ENCODE measurements at places on chromosomes 16 and 17. TPM values are rescaled to one million over a fixed set of nuclear protein-coding genes. Genes with fewer than 3 reads are reported as not detected.

MEIOC gene
- 0.25 TPM for total RNA-seq

DNASE1L2 gene
- total RNA-seq, result 1.5 TPM

SDR42E2 gene
- under 0.01 TPM for total RNA-seq

CPSF4L gene
- not detected for total RNA-seq

CCL18 gene
- total RNA-seq, result not detected

DNAAF8 gene
- 0.49 TPM for total RNA-seq

PRSS33 gene
- 0.25 TPM for total RNA-seq

CCL14 gene
- not detected for total RNA-seq

GFAP gene
- 299 TPM for total RNA-seq

SLC13A2 gene
- not detected for total RNA-seq

MEIOB gene
- 0.49 TPM for total RNA-seq

CCL23 gene
- total RNA-seq, result not detected

RDM1 gene
- total RNA-seq, result 0.98 TPM

DPEP2 gene
- total RNA-seq, result 0.98 TPM

TRPV2 gene
- total RNA-seq, result 0.98 TPM

ZFP90 gene
- 82.9 TPM for total RNA-seq

P2RX1 gene
- total RNA-seq, result under 0.01 TPM

MAP2K6 gene
- 26.3 TPM for total RNA-seq

BCAR1 gene
- 17.2 TPM for total RNA-seq

PRAC1 gene
- not detected for total RNA-seq

ATP1B2 gene
- 13.8 TPM for total RNA-seq

CLEC18B gene
- total RNA-seq, result 1.5 TPM

HNF1B gene
- total RNA-seq, result not detected

TACO1 gene
- 4.7 TPM for total RNA-seq

PHKG2 gene
- 8.4 TPM for total RNA-seq

EMP2 gene
- 3.0 TPM for total RNA-seq

TTYH2 gene
- 6.4 TPM for total RNA-seq

SEPTIN1 gene
- 0.74 TPM for total RNA-seq

AOC3 gene
- total RNA-seq, result 0.25 TPM

ABCA8 gene
- 3.9 TPM for total RNA-seq

CMTM2 gene
- 0.25 TPM for total RNA-seq

SALL1 gene
- total RNA-seq, result 8.6 TPM

ALOX12 gene
- under 0.01 TPM for total RNA-seq

PLK1 gene
- total RNA-seq, result 2.7 TPM

SMARCD2 gene
- total RNA-seq, result 4.7 TPM

EFNB3 gene
- 24.3 TPM for total RNA-seq

GPR179 gene
- total RNA-seq, result 0.74 TPM

SDK2 gene
- 14.8 TPM for total RNA-seq

CES5A gene
- not detected for total RNA-seq

KRTAP4-7 gene
- not detected for total RNA-seq

MYH1 gene
- not detected for total RNA-seq

CSH2 gene
- not detected for total RNA-seq

SLC5A2 gene
- 1.5 TPM for total RNA-seq

RNF227 gene
- 10.8 TPM for total RNA-seq

PRRT2 gene
- total RNA-seq, result 21.9 TPM

RND2 gene
- 3.7 TPM for total RNA-seq

ITGAD gene
- not detected for total RNA-seq

EDC4 gene
- total RNA-seq, result 51.9 TPM

NLGN2 gene
- total RNA-seq, result 27.0 TPM

CCL11 gene
- not detected for total RNA-seq

KRT40 gene
- total RNA-seq, result not detected

ELMO3 gene
- total RNA-seq, result 0.25 TPM

TXNL4B gene
- total RNA-seq, result 13.0 TPM

ABCC12 gene
- 0.25 TPM for total RNA-seq

ZNF768 gene
- total RNA-seq, result 16.5 TPM

FOXO3B gene
- 9.6 TPM for total RNA-seq

PVALEF gene
- total RNA-seq, result not detected

OSGIN1 gene
- 0.25 TPM for total RNA-seq

Measured in temporal lobe (tissue), 4 donors.